Endodermal cell (in vitro differentiated cells): ENCODE measurements at places on chromosomes 2 and 18. TPM values are rescaled to one million over a fixed set of nuclear protein-coding genes. Genes with fewer than 3 reads are reported as not detected.

DSG4 gene
- total RNA-seq, result not detected in 2 replicates

SIX3 gene
- total RNA-seq, result 5.7 and 7.5 TPM in 2 replicates

ZAP70 gene
- total RNA-seq, result 7.8 and 10.4 TPM in 2 replicates

CCDC74A gene
- total RNA-seq, result 13.5 and 17.3 TPM in 2 replicates

LIMS4 gene
- 0.92 to 1.7 TPM in 2 of 3 replicates, not detected in the other for total RNA-seq

CROCC2 gene
- not detected in 3 replicates for total RNA-seq

DHRS9 gene
- total RNA-seq, result not detected in 2 replicates

SAG gene
- total RNA-seq, result not detected in 3 replicates

CCDC74B gene
- total RNA-seq, result 8.7 and 9.2 TPM in 2 replicates

CD8A gene
- total RNA-seq, result 0.16 and 0.18 TPM in 2 replicates

TEKT4 gene
- not detected in 3 replicates for total RNA-seq

TBC1D8 gene
- total RNA-seq, result 13.9 and 14.5 TPM in 2 replicates

- DNase-seq, result no peak
Measured at GRCh38 chr2:44186810-44187209, 18.1 kb downstream of the PPM1B start.

- no peak for DNase-seq
Measured at GRCh38 chr2:120964819-120965218, 229.2 kb downstream of the GLI2 start.

- no peak for DNase-seq
Measured at GRCh38 chr2:21070341-21071257, 26.7 kb upstream of the APOB start.

GRCh38 chr2:198277181-198277580, 472.8 kb downstream of the PLCL1 start:
- no peak for DNase-seq

GRCh38 chr2:212441821-212442220, 96.8 kb downstream of the ERBB4 start:
- DNase-seq, result no peak

GRCh38 chr18:41993151-41993550, 38.1 kb downstream of the PIK3C3 start:
- DNase-seq, result no peak

DNA sequence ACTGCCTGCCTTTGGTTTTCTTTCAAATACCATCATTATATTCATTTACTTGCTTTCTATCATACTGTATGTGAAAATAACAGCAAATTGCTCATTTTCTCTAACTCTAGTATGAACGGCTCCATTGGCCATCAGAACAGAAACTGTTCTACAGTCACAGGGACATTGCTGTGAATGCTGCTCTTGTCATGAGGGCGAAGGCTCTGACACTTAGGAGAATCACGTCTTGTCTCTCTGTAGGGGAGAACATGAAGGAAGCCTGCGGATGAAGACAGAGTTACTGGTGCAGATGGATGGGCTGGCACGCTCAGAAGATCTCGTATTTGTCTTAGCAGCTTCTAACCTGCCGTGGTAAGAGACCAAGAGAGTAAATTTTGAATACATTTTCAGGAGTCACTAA, 41.7 kb upstream of the ELOA2 start:
- DNase-seq, result no peak

DNA sequence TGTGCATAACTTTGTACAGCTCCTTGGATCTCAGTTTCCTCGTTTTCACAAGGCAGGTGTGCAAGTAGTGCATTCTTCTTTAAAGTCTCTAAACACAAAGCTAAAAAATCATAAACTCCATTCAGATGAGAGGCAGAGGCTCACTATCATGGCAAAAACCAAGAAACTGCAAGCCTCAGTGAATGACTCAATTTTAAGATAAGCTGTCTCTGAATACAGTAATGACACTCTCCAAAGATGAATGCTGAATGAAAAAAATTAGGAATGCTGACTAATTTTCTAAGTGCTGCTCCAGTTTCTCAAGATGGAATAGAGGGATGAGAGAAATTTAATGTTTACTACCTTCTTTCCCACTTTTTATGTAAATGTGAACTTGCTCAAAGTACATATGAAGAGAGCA, 17.2 kb downstream of the B4GALT6 start:
- no peak for DNase-seq

DNA sequence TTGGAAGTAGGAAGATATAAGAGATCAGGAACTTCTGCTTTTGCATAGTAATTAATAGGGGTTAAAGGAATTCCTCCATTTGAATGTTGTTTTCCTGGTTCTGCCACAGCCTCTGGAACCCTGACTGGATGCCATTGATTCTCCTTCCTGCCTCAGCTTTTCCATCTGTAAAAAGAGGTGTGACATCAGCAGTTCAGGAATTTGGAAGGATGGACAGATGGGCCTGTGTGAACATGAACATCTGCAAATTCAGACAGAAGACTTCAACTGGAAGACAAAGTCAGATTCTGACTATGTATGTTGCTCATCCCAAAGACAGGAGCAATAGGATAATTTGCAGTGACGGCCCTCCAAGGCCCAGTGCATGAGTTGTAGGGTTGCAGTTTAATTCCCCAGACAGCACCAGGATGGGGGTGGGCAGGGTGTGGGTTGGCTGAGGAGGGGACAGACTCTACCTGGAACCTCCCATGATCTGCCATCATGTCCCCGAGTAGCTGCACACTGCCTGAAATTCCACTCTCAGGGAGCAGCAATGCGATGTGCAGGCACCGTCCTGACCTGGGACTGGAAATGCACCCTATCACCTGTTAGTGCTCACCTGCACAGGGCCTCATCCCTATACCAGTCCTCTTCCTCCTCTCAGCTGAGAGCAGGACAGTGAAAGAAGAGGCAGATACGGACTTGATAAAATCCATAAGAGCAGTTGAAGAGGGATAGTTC, 98.9 kb upstream of the EPAS1 start:
- no peak for DNase-seq

GRCh38 chr2:3260959-3261358, 116.7 kb downstream of the EIPR1 start:
- no peak for DNase-seq

- DNase-seq, result no peak
Measured at GRCh38 chr18:68607852-68608251, 107.1 kb downstream of the TMX3 start.

DNA sequence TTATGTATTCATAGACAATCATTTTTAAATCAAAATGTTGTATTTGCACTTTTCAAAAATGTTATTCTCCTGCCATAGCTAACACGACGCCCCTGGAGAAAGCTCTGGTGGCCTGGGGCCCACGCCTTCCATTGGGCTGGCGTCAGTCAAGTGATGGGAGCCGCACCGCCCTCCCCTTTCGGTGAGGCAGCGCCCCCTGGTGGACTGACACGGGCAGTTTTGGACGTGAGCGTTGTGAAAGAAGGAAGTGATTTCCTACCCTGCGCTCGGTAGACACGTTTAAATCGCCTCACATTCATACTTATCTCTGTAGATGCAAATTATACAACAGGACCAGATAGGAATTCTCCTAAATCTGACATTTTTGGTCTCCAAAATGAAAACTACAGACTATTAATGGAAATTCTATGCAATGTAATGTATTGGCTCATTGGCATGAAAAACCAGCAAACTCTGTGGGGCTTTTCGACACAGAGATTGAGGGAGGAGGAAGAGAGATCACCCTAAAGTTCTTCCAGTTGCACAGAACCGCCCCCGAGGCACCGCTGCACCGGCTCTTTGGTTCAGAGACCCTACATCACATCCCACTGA, 326.2 kb upstream of the SOX11 start:
- peak; percentile 95 for DNase-seq

DNA sequence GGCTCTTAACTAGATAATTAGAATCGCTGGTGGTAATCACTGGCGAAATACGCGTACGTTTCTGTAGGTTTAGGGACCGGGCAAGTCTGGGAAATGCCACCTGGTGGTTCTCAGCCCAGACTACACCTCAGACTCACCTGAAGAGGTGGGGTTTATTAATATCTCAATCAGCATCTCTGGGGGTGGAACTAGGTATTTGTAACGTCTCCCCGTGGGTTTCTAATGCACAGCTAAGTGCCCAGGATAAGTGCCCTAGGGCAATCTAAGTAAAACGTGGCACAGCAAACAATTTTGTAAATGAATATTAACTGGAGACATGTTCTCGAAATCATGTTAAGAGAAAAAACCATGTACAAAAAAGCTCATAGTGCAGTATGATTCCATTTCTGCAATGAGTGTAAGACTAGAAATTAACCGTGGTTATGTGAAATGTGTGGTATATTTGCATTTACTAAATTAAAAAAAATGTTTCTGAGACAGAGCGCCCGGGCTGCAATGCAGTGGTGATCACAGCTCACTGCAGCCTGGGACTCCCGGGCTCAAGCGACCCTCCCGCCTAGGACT, 760 bp upstream of the CNOT11 start:
- DNase-seq, result peak; percentile 79

GRCh38 chr2:12005886-12006681, 259.7 kb downstream of the LPIN1 start:
- peak; percentile 63 for DNase-seq

DNA sequence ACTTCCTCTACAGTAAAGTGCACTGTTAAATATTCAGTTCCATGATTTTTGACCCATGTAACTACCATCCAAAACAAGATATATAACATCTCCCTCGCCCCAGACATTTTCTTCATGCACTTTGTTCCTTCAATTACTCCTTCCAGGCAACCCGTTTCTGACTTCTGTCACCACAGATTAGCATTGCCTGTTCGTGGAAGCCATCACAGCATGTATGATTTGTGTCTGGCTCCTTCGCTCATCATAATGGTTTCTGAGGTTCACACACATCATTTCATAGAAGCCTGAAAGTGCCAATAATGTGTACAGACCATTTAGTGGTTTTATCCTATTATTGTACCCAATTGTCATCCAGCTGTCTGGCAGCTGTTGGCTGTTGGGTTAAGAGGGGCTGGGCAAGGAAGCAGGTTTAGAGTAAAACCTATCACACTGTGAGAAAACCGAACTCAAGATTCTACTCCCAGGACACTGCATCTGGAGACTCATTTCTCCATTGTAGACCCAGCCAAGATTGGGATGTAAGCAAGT, 16.1 kb downstream of the ARHGAP28 start:
- DNase-seq, result no peak

DNA sequence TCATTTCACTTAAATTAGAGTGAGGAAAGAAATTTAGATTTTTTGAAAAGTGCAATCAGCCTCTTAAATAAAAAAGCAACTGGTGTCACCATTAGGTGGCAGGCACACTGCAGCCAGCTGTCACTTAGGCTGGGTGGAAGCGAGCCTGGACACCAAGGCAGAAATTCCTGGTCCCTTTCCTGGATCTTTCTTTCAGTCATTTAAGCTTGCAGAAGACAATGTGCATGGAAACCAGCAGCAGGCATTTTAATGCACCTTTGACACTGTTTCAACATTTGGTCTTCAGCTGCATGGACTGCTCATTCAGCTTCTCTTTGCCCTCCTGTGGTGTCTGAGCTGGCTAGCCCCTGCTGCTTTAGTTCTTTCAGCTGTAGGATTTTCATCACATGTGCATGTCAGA, 61.0 kb downstream of the AQP4 start:
- DNase-seq, result peak; percentile 75

- no peak for DNase-seq
Measured at GRCh38 chr2:149860276-149860921, 272.8 kb upstream of the MMADHC start.

GRCh38 chr2:216043949-216044348, 30.6 kb upstream of the MREG start:
- DNase-seq, result no peak

GRCh38 chr18:70432804-70433400, 144.1 kb downstream of the SOCS6 start:
- DNase-seq, result no peak

DNA sequence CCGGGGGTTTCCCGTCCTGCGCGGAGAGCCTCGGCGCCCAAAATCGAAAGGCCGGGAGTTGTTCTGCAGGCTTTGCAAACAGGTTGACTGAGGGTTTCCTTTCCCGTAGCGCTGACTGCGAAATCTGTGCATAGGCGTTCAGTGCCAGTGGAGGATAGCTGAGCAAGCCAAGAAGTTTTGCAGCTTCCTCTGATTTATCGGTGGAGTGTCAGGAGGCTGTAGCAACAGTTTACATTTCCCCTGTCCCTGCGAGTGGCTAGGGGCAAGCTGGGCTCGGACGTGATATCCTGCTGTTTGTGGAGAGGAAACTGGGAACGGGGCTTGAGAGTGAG, 694 bp downstream of the THSD7B start:
- peak; percentile 70 for DNase-seq

DNA sequence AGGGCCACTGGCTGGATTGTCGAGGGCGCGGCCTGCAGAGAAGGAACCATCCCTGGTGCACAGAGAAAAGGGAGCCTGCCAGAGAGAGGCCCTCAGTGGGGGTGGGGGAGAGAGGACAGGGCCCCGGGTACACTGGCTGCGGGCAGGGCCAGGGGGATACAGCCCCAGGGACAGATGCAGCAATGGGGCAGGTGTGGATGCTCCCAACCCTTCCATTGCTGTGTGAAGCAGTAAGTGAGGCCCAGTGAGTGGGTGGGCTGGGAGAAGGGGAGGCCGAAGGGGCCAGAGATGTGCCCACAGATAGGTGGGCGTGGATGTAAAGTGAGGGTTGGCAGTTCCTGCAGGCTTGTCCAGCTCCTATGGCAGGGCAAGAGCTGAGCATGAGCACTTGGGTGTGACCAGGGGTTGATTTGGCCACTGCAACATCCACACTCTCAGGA, 7.4 kb downstream of the AGXT start:
- DNase-seq, result no peak

DNA sequence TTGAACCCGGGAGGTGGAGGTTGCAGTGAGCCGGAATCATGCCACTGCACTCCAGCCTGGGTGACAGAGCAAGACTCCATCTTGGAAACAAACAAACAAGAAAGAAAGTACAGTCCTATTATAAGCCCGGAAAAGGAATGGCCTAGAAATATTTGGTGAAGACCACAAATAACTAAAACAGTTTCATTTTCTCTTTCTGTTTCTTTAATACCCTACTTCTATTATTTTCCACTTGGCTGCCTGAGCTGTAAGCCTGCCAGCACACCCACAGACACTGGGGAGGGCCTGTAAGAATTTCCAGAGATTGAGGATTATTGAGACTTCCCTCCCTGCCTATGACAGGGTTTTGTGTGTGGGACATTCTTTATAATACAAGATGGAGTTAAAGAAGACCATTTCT, 188.0 kb upstream of the DCC start:
- DNase-seq, result no peak

GRCh38 chr2:176129813-176130146, 275 bp downstream of the HOXD8 start:
- peak; percentile 61 for DNase-seq

DNA sequence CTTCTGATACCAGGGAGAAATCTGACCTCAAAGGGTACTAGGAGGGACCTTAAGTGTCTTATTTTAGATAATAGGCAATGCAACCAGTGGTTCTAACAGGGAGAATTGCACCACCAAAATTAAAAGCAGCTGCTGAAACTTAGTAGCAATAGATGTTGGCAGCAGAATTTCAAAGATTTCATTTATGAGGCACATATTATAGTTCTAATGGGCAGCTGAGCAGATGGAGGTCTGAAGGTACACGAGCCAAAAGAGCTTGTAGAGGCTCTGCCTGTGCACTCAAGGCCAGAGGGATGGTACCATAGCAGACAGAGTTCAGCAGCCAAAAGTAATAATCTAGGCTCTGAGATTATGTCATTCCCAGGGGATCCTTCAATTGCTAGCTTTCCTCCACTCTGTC, 87.3 kb upstream of the NCKAP5 start:
- no peak for DNase-seq

GRCh38 chr18:61882296-61883004, 10.4 kb downstream of the RNF152 start:
- no peak for DNase-seq

- no peak for DNase-seq
Measured at GRCh38 chr2:149155196-149155969, 116.9 kb downstream of the LYPD6B start.
